ENCODE measurements at places on chromosomes 2 and 18.

- no peak overlapping the region for H3K4me3 ChIP-seq
- no peaks in the 10 kb centered on the region for H3K27me3 ChIP-seq
- H3K27ac ChIP-seq: no peak overlapping the region
- no peak for DNase-seq
Measured at GRCh38 chr2:241592126-241592845, 33.7 kb downstream of the BOK start.

- H3K4me1 ChIP-seq: no peaks in the 10 kb centered on the region
- no peak overlapping the region for H3K4me3 ChIP-seq
- H3K36me3 ChIP-seq: no peaks in the 10 kb centered on the region
- DNase-seq: no peak
- no peak overlapping the region for H3K27ac ChIP-seq
Measured at GRCh38 chr2:227147023-227147422, 17.0 kb downstream of the COL4A4 start.

- no peaks in the 10 kb centered on the region for H3K27me3 ChIP-seq
- H3K36me3 ChIP-seq: peaks cover 14% of the 10 kb centered on the region
- DNase-seq: no peak
- H3K4me3 ChIP-seq: no peak overlapping the region
Measured at GRCh38 chr2:39338502-39338901, 94.7 kb upstream of the CDKL4 start.

GRCh38 chr2:159009940-159010339, 41.5 kb downstream of the TANC1 start:
- no peak overlapping the region for H3K4me3 ChIP-seq
- peaks cover 7% of the 10 kb centered on the region for H3K4me1 ChIP-seq
- H3K27ac ChIP-seq: no peak overlapping the region
- DNase-seq: no peak
- H3K27me3 ChIP-seq: peaks cover 4% of the 10 kb centered on the region

DNA sequence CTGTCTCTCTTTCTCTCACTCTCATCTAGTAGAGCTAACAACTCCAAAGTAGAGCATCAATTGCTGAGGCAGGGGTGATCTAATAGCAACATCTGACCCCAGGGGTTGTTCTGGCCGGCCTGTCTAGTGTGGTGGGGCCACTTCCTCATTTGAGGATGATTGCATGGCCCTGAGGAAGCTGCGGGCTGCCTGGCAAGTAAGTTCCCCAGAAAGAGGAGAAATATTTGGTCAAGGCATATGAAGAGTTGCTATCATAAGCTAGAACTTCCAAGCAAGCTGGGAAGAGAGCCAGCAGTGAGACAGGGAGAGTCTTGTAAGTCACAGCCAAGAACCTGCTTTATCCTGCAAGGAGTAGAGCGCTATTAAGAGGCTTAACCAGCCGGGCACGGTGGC, 50.8 kb upstream of the TMEM87B start:
- H3K27me3 ChIP-seq: no peaks in the 10 kb centered on the region
- no peak for DNase-seq
- H3K36me3 ChIP-seq: no peaks in the 10 kb centered on the region
- H3K4me3 ChIP-seq: no peak overlapping the region
- H3K4me1 ChIP-seq: peaks cover 4% of the 10 kb centered on the region
- H3K27ac ChIP-seq: no peak overlapping the region

DNA sequence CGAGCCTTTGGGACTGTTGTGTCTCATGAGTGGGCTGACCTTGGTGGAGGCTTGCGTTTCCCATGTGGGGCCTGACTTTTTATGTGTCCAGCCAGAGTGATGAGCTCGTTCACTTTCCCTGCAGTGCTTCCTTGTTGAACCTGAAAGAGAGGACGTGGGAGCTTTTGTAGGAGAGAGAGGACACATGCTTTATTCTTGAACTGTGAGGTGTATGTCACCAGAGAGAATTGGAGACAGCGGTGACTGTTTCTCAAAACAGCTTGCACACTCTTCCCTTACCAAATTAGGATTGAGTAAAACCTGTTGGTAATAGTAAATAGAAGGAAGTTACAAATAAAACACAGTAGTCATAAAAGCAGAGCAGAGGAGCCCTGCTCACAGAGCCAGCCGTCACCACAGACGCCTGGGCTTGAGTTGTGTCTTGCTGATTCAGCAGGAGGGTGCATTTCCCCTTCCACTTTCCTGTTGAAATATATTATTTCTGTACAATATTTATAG, 60.7 kb downstream of the INPP4A start:
- H3K4me1 ChIP-seq: peaks cover 88% of the 10 kb centered on the region
- peak; percentile 61 for DNase-seq
- peak overlapping the region; percentile 56 for H3K27ac ChIP-seq
- no peaks in the 10 kb centered on the region for H3K27me3 ChIP-seq
- no peak overlapping the region for H3K4me3 ChIP-seq
- peaks cover 8% of the 10 kb centered on the region for H3K36me3 ChIP-seq

GRCh38 chr2:108942888-108943287, 46.1 kb downstream of the EDAR start:
- DNase-seq: no peak
- no peak overlapping the region for H3K4me3 ChIP-seq
- H3K27ac ChIP-seq: no peak overlapping the region
- H3K27me3 ChIP-seq: no peaks in the 10 kb centered on the region

DNA sequence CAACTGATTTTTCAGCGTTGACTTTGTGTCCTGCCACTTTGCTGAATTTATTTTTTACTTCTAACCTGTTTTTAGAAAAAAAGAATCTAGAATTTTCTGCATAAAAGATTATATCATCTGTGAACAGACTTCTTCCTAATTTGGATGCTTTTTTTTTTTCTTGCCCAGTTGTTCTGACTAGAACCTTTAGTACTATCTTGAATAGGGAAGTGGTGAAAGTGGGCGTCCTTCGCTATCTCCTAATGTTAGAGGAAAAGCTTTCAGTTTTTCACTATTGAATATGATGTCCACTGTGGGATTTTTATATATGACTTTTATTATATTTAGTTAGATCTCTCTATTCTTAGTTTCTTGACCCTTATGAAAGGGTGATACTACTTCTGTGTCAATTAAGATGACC, 25.7 kb upstream of the KCNJ13 start:
- no peak for DNase-seq
- H3K27me3 ChIP-seq: no peaks in the 10 kb centered on the region
- no peak overlapping the region for H3K4me3 ChIP-seq
- no peak overlapping the region for H3K27ac ChIP-seq
- peaks cover 66% of the 10 kb centered on the region for H3K36me3 ChIP-seq

DNA sequence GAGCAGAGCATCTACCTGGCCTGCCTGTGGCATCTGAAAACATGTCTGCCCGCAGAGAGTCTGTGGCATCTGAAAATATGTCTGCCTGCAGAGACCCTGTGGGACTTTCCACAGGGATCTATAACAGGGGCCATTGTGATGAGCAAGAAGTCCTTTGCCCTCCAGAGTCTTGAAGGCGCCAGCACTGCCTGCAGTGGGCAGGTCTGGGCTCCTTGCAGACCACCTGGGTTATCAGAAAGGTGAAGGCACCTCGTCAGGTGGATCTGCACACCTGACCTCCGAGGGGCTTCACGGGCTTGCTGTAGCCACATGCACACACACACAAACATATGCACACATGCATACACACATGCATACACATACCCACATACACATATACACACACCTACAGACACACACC, 189.5 kb upstream of the HDAC4 start:
- H3K4me3 ChIP-seq: no peak overlapping the region
- no peak overlapping the region for H3K27ac ChIP-seq
- no peaks in the 10 kb centered on the region for H3K4me1 ChIP-seq

DNA sequence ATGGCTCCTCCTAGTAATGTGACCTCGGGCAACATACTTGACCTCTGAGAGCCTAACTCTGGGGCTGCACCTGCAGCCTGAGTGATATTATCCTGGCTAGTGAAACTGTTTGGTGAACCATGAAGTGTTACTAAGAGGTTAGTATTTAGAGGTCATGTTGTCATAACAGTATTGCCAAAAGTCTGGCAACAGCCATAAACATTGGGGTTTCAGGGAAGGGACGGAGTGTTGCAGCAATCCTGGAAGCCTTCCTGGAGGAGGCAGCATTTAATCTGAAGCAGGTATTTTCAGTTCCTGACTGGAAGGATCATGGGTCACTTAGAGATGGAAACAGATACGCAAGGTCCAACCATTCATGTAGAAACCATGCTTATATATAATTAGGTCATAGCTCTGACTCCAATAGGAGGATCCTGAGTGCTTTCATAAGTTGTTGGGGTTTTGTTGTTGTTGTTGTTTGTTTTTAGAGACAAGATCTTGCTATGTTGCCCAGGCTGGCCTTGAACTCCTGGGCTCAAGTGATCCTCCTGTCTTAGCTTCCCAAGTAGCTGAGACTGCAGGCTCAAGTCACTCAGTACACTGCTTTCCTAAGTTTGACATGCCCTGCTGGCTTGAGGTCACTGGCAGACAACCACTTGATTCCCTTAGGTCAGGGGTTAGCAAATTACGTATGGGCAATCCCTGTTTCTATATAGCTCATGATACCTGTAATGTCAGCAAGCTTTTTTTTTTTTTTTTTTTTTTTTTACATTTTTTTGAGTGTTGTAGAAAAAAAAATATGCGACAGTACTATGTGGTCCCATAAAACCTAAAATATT, 21.5 kb downstream of the GPR39 start:
- H3K27ac ChIP-seq: no peak overlapping the region
- peaks cover 2% of the 10 kb centered on the region for H3K4me1 ChIP-seq
- no peaks in the 10 kb centered on the region for H3K27me3 ChIP-seq
- no peak overlapping the region for H3K4me3 ChIP-seq

GRCh38 chr18:69689121-69689759, 258.4 kb downstream of the CD226 start:
- no peak for DNase-seq
- H3K4me3 ChIP-seq: no peak overlapping the region
- no peaks in the 10 kb centered on the region for H3K4me1 ChIP-seq
- H3K27me3 ChIP-seq: peaks cover 2% of the 10 kb centered on the region
- no peaks in the 10 kb centered on the region for H3K36me3 ChIP-seq

DNA sequence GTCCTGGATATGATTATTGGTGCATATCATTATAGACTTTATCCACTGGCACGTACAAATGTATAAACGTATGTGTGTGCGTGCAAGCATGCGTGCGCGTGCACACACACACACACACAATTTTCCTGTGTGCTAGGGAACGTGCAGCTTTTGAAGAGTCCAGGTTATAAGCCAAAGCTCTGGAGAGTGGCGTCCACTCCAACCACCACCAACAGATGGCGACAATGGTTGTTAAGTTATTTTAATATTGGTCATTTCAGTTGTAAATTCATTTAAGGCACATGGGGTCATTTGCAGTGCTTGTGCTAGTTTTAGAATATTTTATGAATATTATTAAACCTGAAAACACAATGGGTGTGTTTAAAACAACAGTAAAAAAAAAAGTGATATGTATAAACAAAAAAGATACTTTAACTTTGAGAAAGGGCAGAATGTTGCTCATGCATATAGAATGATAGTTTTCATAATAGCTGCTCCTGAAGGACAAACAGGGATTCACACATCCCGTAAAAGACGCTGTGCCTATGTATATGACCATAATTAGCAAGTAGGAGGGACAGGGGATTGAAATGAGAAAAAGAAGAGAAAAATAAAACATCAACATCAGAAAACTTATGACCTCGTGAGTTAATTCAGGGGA, 124.2 kb upstream of the ITGB6 start:
- peak; percentile 71 for DNase-seq
- H3K4me3 ChIP-seq: no peak overlapping the region
- peaks cover 85% of the 10 kb centered on the region for H3K4me1 ChIP-seq
- H3K27me3 ChIP-seq: no peaks in the 10 kb centered on the region
- peaks cover 9% of the 10 kb centered on the region for H3K36me3 ChIP-seq

DNA sequence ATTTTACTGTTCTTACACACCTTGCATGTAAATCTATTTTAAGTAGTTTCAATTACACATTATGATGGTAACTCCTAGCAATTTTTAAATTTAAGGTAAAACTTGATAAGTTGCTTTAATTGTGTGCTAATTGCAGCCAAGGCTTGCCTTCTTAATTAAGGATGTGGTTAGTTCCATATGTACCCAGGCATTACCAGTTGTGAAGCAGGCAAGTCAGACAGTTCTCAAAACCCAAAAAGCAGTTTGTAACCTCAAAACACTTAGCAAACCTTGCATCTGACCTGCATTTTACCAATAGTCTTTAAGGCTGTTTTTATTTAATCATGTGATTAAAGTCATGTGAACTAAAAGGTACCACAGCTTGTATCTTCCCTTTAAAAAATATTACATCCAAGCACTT, 1159.4 kb downstream of the DSC3 start:
- H3K27ac ChIP-seq: no peak overlapping the region
- no peak for DNase-seq
- H3K27me3 ChIP-seq: no peaks in the 10 kb centered on the region
- no peak overlapping the region for H3K4me3 ChIP-seq

DNA sequence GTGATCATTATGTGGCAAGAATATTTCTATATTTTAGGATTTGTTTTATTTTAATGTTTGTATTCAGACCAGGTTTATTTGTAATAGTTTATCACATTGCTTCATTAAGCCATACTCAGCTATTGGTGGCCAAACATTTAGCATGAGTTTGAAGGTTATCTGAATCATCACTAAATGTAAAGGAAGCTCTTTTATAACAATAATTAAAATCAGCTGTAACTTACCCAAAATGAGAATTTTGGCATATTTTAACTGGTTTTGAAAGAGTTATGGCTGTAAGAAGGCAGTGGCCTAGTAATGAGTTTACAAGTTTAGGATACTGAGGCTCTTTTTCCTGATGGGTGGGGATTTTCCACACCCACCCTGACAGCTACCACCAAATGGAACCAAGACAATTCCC, 177.8 kb downstream of the EN1 start:
- DNase-seq: no peak
- no peak overlapping the region for H3K4me3 ChIP-seq
- H3K4me1 ChIP-seq: no peaks in the 10 kb centered on the region
- peaks cover 11% of the 10 kb centered on the region for H3K27me3 ChIP-seq
- H3K27ac ChIP-seq: no peak overlapping the region

- DNase-seq: no peak
- H3K27ac ChIP-seq: no peak overlapping the region
- no peaks in the 10 kb centered on the region for H3K36me3 ChIP-seq
- no peaks in the 10 kb centered on the region for H3K4me1 ChIP-seq
- peaks cover 25% of the 10 kb centered on the region for H3K27me3 ChIP-seq
- no peak overlapping the region for H3K4me3 ChIP-seq
Measured at GRCh38 chr2:176612736-176613135, 343.5 kb downstream of the MTX2 start.

DNA sequence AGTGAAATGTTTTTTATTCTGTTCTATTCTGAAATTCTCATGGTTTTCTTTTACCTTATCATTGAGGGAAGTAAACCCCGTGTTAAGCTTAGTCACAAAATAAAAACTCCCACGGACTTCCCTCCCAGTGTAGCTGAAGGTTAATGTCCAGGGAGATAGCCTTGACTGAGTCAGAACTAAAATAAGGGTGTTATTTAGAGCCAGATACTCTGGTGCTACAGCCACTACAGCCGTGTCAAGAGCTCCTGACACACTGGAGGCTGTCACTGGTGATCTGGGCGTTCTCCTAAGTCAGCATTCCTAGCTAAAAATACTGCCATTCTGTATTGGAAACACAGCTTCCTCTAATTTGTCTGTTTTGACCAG, 82.0 kb upstream of the RANBP2 start:
- H3K4me3 ChIP-seq: no peak overlapping the region
- H3K36me3 ChIP-seq: no peaks in the 10 kb centered on the region
- H3K27ac ChIP-seq: peak overlapping the region; percentile 60
- no peaks in the 10 kb centered on the region for H3K27me3 ChIP-seq
- H3K4me1 ChIP-seq: peaks cover 73% of the 10 kb centered on the region

All from activated CD4-positive, alpha-beta T cell treated with anti-CD3 and anti-CD28 coated beads for 36 hours (primary cell).